A549 treated with CpdA at 1 μM for 4 hours (cell line): ENCODE measurements at places on chromosomes 3 and 15. TPM values are rescaled to one million over a fixed set of nuclear protein-coding genes. Genes with fewer than 3 reads are reported as not detected.

RNF13 gene
- 35.3 to 59.9 TPM (median 37.8 TPM) in 5 replicates for total RNA-seq

CRBN gene
- total RNA-seq: 24.6 to 29.2 TPM (median 26.3 TPM) in 5 replicates

WDR49 gene
- not detected in 5 replicates for total RNA-seq

ZNF621 gene
- 4.8 to 7.7 TPM (median 6.4 TPM) in 5 replicates for total RNA-seq

ASTE1 gene
- total RNA-seq: 3.6 to 5.0 TPM (median 4.1 TPM) in 5 replicates

FGF12 gene
- 0.34 to 1.0 TPM (median 0.61 TPM) in 5 replicates for total RNA-seq

MYO5A gene
- 19.7 to 31.4 TPM (median 25.2 TPM) in 5 replicates for total RNA-seq

KIAA1143 gene
- 10.8 to 17.7 TPM (median 16.5 TPM) in 5 replicates for total RNA-seq

GNAT1 gene
- total RNA-seq: 0.02 TPM in 1 of 5 replicates, not detected in the others

CIDEC gene
- total RNA-seq: 1.6 to 3.0 TPM (median 2.6 TPM) in 5 replicates
